ENCODE measurements at places on chromosomes 16 and 17. TPM values are rescaled to one million over a fixed set of nuclear protein-coding genes. Genes with fewer than 3 reads are reported as not detected.
A peak's percentile ranks its signal among the peaks of the same experiment; 100 is the strongest.

- no peak for DNase-seq
Observed at GRCh38 chr17:36597866-36598777, 3.3 kb upstream of the MRM1 start.

- DNase-seq, result no peak
Observed at GRCh38 chr16:20175358-20175757, 101.7 kb upstream of the GPR139 start.

DNA sequence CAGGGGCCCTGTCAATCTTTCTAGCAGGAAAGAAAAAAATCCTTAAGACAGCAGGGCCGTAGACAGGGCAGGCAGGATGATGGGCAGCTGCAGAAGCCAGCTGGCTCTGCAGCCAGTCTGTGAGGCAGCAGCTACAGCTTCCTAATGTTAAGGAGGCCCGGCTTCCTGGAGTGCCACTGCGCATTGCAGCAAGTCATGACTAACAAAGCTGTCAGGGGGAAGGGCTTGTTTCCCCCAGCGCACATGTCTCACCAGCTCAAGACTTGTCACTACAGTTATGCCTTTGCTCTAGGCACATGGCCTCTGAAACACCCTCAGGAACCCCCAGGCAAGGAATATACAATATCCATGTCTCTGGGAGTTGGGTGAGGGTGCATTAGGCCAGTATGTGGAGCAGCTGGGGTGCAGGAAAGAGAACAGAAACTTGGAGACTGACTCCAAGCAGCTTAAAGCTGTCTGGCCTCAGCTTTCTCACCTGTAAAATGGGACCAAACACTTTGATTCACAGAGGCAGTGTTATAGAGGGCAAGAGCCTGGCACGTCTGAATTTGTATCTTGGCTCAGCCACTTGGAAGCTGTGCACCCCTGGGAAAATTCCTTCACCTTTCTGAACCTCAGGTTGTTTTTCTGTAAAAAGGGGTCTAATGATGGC lies 220.0 kb downstream of the HAPSTR1 start:
- DNase-seq, result no peak

DNA sequence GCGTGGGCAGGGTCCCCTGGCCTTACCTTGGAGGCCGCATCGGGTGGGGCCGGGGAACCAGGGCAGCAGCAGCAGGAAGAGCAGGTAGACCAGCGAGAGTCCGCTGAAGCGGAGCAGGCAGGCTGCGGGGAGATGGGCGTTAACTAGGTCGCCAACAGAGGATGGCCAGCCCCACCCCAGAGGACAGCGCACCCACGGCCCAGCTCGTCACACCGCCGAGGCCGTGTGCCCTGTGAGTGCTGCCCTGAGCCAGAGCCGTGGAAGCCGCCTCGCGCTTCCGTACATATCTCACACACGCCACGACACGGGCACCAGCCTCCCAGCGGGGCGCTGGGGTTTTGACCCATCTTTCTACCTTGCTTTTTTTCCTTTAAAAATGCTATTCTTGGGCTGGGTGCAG lies 35.7 kb downstream of the PIEZO1 start:
- no peak for DNase-seq

- peak; percentile 71 for DNase-seq
Observed at GRCh38 chr17:48100591-48101011, 677 bp downstream of the CBX1 start.

The OTOP2 gene
- polyA plus RNA-seq, result not detected
